ENCODE measurements at places on chromosomes 4 and X. TPM values are rescaled to one million over a fixed set of nuclear protein-coding genes. Genes with fewer than 3 reads are reported as not detected.

KLF8 gene
- 5.0 TPM for total RNA-seq

KLHL13 gene
- total RNA-seq: 22.6 TPM

- no peak for DNase-seq
Observed at GRCh38 chr4:83731609-83732008, 195.7 kb downstream of the GPAT3 start.

HMX1 gene
- not detected for total RNA-seq

DNA sequence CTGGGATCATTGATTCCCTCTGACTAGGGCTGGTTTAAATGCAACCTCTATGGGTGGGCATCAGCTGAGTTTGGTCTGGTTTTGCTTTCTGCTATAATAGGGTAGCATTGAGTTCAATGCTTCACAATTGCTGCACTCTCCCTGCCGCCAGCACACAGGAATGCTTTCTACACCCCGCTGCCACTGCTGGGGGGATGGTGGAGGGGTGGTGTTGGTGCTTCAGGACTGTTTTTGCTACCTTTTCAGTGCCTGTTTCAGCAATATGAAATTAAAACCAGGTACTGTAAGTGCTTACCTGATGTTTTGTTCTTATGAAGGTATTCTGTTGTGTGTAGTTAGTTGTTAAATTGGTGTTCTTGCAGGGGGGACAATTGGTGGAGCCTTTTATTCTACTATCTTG is 67.7 kb downstream of the GNL3L start:
- DNase-seq: no peak

DNA sequence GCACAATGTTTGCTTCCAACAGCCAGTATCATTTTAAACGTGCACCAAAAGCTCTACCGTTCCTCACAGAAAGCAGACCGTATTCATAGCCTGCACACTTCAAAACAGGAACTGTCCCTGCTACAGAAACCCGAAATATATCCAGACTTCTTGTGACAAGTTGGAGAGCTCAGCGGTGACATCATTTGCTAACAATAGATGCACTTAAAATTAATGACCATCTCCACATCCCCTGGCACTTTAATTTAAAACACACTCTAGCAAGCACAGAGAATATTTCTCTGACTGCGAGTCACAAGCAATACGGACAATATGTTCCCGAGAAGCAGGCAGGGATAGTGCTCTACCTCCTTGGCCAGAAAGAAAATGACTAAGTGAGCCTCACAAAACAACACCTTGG is 2.5 kb downstream of the NYX start:
- no peak for DNase-seq

PITX2 gene
- total RNA-seq: 4.2 TPM

CABS1 gene
- total RNA-seq: not detected
